ENCODE measurements at places on chromosomes 3 and 15.
A peak's percentile ranks its signal among the peaks of the same experiment; 100 is the strongest.

DNA sequence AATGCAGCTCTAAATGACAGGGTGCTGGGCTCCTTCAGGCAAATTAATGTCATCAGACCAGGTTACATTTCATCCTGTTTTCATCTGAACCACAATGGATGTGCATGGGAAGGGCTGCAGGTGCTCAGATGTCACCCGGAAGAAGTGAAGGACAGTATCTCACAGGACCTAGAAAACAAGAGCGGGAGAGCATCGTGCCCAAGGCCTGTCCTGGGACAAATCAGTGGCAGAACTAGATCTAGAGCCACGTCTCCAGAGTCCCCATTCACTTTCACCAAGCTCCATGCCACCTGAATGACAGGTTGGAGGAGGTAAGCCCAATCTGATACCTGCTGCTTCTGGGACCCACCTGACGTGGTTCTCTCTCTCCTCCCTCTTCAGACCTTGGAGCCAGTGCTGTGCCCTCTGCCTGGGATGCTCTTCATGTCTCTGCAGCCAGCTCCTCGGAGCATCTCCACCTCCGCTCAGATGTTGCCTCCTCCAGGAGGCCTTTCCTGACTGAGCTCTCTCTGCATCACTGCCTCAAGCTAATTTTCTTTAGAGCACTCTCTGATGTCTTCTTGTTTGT, 77.3 kb downstream of the CPN2 start:
- no peak for DNase-seq

DNA sequence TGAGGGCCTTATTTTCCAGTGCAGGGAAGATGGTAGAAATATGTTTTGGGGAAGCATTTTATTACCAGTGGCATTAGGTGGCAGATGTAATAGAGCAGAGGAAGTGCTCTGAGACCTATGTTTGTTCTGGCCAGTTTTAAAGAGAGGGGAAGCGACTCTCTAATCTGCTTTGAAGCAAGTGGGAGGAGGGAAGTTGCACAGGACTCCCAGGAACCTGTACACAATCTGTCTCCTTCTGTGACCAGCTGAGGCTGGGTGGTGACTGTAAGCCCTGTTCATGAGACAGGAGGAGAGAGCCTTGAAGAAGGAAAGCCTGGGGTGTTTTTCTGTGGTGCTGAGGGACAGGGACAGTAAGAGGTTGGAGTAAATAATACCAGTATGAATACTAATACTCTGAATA, 60.5 kb downstream of the LPP start:
- no peak for DNase-seq

DNA sequence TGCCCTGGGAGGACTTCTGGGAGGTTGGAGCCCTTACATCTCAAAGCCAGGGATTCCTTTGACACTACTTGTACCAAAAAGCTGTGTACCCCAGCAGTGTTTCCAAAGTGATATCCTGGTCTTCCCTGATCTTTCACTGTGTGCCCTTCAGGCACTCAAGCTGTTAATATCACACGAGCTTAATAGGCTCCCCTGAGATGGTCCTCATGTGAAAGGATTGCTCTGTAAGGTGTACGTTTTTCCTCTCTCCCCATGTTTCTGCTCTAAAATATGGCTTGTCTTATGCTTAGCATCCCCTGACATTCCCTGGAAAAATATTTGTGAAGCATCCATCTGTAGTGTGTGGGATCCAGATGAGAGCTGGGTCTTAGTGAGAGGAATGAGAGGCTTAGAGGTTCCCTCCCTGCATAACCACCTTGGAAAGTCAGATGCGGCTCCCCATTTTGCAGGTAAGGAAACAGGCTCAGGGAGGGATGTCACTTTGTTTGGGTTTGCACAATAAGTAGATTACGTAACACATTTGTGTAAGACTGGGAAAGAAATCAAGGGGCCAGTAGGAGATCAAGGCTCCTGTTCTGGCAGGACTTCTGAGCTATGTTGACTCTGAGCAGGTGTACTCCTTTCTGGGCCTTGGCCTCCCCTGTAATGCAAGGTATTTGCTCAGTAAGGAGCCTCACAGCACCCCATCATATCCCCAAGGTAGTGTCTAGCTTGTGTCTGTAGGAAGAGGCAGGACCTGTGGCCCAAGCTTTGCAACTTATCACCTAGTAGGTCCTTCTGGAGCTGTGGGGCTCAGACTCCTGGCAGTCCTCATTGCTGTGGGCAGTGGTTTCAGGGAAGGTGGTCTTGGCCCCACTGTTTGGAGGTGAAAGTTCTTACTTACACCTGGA, 667 bp upstream of the ACOX2 start:
- no peak for DNase-seq

DNA sequence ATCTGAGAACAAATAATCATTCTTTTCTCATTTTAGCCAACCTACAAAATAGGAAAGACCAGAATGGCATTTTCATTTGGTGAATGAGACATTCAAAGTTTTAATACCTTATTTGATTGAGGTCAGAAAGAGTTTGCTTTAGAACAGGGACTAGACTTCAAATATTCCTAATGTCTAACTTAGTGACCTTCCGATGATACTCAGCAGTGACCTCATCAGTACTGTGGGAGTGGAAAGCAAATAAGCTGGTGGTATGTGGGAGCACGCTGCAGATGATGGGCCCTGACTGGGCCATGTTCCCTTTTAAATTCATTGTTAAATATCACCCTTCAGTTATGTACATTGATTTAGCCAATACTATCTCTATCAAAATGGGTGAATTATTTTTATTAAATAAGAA, 223.3 kb downstream of the P3H2 start:
- DNase-seq = no peak

GRCh38 chr3:189276444-189277219, 104.9 kb downstream of the TPRG1 start:
- peak; percentile 85 for DNase-seq

GRCh38 chr15:52109559-52110451, 2.8 kb downstream of the BCL2L10 start:
- no peak for DNase-seq

DNA sequence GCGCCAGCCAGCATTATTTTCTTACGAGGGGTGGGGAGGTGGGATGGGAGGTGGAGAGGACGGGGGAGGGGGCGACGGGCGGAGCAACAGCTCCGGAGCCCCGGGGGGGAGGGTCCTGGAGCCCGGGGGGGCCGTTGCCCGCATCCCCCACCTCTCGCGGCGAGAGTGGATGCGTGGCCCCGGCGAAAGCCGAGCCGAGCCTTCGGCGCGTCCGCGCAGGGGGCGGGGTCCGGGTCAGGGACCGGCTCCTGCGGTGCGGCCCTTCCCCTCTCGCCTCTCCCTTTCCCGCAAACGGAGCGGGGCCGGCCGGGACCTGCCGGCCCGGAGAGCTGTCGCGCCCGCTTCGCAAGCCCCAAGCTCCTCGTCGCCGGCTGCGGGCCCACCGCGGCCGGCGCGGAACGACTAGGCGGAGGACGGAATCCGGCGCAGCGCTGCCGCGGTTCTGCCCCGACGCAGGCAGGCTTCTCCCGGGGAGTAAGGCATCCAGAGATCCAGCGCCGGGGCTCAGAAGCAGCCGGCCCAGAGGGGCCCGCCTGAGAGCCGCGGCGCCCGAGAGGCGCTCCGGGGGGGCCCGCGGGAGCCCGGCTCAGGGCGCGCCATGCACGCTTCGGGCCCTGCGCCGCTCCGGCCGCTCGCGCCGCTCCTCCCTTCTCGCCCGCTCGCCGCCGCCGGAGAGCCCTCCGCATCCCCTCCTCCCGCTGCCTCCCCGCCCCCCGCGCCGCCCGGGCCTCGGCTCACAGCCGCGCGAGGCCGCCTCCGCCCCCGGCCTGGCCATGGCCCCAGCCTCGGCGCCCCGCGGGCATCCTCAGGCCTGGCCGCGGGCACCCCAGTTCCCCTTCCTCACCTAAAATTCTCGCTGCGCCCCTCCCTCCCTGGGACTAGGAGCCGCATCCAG, 459 bp upstream of the ADCY5 start:
- DNase-seq = no peak

- no peak for DNase-seq
These were observed 1.6 kb downstream of the OXTR start for GRCh38 chr3:8767667-8768363.

DNA sequence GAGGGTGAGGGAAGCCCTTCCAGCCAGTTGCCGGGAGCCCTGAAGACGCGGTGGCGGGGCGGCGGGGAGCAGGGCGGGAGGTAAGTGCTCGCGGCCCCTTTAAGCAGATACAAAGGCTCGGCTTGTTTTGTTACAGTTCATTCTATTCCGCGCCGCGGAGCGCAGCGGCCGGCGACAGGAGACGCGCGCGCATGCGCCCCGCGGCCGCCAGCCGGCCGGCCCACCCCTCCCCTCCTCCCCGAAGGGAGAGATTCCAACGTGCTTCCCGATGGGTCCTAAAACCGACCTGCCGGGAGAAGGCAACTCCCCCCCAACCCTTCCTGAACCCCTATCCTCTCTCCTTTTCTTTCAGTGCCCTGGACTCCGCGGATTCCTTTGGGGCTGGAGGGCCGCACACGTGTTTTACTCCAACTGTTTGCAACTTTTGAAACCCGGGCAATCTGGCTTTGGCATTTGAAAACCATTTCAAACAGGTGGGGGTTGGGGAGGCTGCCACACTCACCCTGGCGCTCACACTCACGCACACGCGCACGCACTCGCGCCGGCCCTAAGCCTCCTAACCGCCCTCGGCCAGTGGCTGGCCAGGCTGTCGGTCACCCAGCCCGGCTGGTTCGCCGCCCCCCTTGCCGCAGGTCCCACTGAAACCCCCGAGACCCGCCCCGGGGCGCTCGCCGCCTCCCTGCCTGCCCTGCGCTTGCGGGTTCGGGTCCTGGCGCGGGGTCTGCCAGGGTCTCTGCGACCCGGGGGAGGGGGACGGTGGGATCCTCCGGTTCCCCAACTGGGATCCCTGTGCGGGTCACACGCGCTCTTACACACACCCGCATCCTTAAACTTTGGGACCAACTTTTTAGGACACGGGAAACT, at the start of gene MAGI1:
TSS of gene MAGI1 (minus strand) at position 193 of the 864 bp plus-strand sequence. CDS start 610 bp downstream, outside the sequence.
- no peak for DNase-seq

DNA sequence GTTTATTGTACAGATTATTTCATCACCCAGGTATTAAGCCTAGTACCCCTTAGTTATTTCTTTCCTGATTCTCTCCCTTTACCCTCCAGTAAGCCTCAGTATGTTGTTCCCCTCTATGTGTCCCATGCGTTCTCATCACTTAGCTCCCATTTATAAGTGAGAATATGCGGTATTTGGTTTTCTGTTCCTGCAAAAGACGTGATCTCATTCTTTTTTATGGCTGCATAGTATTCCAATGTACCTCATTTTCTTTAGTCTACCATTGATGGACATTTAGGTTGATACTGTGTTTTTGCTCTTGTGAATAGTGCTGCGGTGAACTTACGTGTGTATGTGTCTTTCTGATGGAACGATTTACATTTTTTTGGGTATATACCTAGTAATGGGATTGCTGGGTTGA, 36.7 kb downstream of the CEP63 start:
- DNase-seq = no peak

DNA sequence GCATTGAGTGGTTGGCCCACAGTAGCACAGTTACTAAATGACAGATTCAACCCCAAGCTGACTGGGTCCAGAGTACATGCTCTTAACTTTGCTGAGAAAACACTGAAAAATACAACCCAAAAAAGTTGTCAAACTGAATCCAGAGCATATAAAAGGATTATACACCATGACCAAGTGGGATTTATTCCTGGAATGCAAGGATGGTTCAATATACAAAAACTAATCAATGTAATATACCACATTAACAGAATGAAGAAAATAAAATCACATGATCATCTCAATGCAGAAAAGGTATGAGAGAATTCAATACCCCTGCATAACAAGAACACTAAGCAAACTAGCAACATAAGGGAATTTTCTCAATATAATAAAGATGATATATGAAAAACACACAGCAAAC, 98.5 kb downstream of the STAG1 start:
- DNase-seq = no peak

DNA sequence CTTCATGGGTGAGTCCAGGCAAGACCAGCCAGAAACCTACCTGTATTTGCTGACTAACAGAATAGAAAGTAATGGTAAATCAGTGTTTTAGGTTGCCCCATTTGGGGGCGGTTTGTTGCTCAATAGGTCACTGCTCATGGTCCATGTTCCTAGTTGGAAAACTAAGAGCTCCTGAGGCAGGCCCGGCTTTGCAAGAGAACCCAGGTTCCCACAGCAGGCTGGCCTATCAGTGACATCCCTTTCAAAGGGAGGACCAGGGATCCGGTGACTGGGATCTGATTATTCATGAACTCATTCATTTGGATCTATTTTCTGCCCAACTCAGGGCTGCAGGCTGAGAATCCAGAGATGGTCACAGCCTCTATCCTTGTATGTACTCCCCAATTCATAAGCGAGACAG, 163.9 kb downstream of the WNT7A start:
- DNase-seq = no peak

DNA sequence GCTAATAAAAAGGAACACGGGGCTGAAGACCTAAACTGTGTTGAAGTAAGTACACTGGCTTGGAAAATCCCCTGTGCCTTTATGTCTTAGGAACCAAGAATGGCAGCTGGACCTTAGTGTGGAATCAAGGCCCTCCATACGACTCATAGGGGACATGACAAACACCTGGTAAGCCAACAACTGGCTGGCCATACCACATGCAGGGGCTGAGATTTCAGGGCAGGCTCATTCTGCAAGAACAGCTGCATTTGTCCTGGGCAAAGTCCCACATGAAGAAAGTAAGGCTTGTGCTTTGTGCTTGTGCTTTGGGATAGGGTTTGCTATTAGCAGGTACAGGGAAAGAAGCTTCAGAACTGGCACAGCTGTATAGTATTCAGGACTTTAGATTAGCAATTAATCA, 18.0 kb downstream of the ETV5 start:
- no peak for DNase-seq

DNA sequence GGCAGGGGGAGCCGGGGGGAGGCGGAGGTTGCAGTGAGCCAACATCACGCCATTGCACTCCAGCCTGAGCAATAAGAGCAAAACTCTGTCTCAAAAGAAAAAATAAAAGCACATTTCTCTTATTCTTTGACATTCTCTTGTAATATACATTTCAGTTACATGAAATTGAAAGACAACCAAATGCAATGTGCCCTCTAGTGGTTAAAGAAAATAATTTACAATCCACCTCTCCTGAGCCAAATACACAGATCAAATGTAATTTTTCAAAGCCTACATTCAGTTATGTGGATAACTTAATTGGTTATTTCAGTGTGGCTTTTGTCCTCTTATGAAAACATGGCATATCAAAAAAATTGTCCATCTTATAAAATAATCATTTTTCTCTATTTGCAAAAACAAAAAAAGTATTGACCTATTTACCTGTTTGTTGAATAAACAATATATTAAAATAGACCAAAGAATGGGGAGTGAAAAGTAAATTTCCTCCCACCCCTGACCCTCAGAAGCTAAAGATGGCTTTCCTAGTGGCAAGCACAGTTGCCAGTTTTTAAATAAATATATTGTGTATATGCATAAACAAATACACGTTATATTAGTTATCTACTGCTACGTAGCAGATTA, 14.2 kb upstream of the U2SURP start:
- DNase-seq = no peak

- DNase-seq = peak; percentile 33
These were observed 36.1 kb downstream of the IGF1R start for GRCh38 chr15:98684436-98684835.

- DNase-seq = no peak
These were observed 25.0 kb upstream of the BCL6 start for GRCh38 chr3:187770224-187770623.

DNA sequence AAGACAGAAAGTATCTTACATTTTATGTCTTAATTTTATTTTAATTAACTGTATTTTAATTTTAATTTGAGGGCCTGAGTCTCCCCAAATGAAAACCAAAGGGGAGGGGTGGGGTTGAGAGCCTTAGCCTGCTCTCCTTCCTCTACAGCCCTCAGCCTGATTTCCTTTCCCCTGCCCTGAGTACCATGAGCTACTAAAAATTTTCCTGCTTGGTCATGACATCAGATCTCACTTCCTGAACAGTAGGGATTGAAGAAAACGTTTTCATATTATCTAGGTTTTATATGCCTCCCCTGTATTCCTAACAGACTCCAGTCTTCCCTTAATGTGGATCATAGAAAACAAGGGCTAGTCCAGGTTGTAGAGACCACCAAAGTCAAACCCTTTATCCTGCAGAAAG, 133.9 kb downstream of the MYLK start:
- no peak for DNase-seq
